Spinal cord (tissue), 10 donors: ENCODE measurements at places on chromosomes 6 and 20. TPM values are rescaled to one million over a fixed set of nuclear protein-coding genes. Genes with fewer than 3 reads are reported as not detected.

DNA sequence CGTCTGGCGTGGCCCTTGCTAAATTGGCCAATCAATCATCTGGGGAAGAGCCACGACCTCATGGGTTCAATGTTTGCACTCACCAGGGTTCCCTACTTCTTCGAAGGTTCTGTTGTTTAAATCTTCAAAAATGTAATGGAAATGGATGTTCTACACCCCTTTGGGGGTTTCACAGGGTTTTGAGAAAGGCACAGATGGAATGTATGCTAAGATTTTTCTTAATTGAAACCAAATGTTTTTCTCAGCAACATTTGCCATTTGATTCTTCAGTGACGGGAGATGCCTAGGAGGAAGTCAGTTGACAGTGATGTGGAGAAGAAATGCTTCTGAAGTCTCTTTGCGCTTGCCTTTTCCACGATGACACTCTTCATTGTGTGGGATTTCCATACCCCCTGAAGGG is 312.3 kb downstream of the ESR1 start:
- no peak overlapping the region for H3K27ac ChIP-seq
- H3K27me3 ChIP-seq, result no peaks in the 10 kb centered on the region
- no peak overlapping the region for H3K4me3 ChIP-seq
- H3K36me3 ChIP-seq, result peaks cover 25% of the 10 kb centered on the region

- H3K27ac ChIP-seq, result no peak overlapping the region
- no peak for DNase-seq
- no peak overlapping the region for H3K4me3 ChIP-seq
- H3K4me1 ChIP-seq, result no peaks in the 10 kb centered on the region
These were observed 15.6 kb downstream of the SPATA2 start for GRCh38 chr20:49899541-49900383.

DNA sequence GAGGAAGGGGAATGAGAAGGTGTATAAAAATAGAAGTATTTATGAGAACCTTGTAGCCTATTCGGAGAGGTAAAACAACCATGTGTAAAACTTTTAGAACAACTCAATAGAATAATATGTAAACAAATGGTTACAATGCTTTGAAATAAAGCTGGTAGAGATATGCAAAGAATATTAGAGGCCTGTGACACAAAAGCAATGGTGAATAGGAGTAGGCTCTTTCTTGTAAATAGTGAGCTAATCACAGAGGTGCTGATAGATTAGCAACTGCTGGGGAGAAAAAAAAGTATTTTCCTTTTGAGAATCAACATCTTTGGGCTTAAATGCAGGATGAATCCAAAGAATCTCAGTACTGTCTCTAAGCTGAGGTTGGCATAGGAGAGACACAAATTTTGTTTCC is 7.0 kb downstream of the TMEM200A start:
- no peak overlapping the region for H3K27ac ChIP-seq
- no peaks in the 10 kb centered on the region for H3K4me1 ChIP-seq
- DNase-seq, result no peak
- no peaks in the 10 kb centered on the region for H3K36me3 ChIP-seq
- H3K4me3 ChIP-seq, result no peak overlapping the region
- no peaks in the 10 kb centered on the region for H3K27me3 ChIP-seq

DNA sequence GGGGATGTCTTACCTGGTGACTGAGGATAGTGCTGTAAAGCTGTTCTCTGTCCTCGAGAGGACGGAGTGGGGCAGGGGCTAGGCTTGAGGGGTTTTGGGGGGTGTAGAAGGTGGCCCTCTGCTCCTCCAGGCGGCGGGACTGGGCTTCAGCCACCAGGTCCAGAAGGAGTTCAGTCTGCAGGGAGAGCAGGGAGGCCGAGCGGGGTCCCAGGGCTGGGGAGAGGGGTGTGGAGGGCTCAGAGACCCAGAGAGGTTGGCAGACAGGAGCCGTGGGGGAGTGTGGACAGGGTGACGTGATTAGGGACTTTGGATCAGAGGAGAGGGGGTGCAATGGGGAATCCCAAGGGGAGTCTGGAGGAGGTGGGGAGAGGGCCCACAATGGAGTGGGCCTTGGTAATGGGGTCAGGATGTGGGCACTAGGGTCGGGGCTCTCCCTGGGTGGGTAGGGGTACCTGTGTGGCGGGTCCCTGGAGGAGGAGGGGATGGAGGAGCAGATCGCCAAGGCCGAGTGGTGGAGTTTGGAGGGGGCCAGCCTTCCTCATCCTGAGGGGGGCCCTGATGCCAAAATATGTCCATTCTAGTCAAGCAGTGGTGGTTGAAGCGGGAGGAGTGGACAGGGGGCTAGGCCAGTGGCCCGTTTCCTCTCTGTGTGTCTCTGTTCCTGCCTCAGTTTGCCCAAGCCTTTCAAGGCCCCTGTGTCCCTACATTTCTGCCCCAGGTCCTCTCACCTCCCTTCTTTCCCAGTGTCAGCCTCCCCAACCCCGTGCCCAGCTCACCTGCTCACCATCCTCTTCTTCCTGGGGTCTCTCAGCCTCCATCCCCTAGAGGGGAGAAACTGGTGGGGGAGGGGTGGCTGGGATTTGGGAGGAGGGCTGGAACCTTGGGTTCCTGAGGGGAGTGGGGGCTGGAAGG is 491 bp downstream of the GPSM3 start:
- no peak overlapping the region for H3K4me3 ChIP-seq
- H3K27me3 ChIP-seq, result no peaks in the 10 kb centered on the region
- peaks cover 18% of the 10 kb centered on the region for H3K36me3 ChIP-seq
- no peak for DNase-seq

DNA sequence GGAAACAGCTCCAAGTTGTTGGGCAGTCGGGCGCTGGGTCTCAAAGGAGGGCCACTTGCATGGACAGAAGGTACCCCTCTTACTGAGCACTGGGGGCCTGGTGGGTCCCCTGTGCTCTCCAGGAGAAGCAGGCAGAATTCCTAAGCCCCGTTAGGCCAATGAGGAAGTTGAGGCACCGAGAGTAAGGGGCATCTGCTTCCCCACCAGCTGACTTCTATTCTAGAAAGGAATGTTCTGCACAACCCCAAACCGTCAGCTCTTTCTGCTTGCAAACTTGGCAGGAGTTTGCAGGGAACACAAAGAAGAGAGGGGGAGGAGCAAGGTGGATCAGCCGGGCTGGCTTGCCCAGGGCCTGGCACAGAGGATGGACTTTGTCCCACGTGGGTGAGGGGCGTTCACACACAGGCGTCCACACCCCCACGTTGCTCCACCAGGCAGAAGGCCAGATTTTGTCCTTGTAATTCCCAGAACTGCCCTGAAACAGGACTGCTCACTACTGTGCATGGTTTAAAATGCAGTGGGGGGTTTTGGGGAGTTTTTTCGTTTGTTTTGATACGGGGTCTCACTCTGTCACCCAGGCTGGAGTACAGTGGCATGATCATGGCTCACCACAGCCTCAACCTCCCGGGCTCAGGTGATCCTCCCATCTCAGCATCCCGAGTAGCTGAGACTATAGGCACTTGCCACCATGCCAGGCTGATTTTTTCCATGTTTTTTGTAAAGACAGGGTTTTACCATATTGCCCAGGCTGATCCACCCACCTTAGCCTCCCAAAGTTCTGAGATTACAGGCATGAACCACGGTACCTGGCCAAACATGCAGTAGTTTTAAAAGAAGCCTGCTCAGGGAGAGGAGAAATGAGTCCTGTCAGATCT is 93.3 kb downstream of the SNX5 start:
- H3K36me3 ChIP-seq, result no peaks in the 10 kb centered on the region
- H3K27me3 ChIP-seq, result no peaks in the 10 kb centered on the region
- H3K4me1 ChIP-seq, result peaks cover 29% of the 10 kb centered on the region
- H3K4me3 ChIP-seq, result no peak overlapping the region

DNA sequence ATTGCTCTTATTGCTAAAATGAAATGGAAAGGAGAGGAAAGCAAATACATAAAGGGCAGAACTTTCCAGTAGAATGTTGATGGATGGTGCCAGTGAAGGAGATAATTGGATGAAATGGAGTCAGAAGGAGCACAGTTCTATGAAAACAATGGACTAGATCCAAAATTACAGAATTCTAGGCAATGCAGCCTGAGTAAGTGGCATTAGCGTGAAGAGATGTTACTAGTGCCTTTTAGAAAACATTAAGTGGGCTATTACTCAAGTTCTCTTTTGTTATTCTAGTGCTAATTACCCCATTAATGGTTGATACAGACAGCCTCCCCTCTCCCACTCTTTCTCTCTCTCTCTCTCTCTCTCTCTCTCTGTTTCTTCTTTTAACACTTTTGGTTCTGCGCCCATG is 209.5 kb upstream of the RGS17 start:
- no peaks in the 10 kb centered on the region for H3K4me1 ChIP-seq
- DNase-seq, result no peak
- H3K27ac ChIP-seq, result no peak overlapping the region
- no peaks in the 10 kb centered on the region for H3K36me3 ChIP-seq

DNA sequence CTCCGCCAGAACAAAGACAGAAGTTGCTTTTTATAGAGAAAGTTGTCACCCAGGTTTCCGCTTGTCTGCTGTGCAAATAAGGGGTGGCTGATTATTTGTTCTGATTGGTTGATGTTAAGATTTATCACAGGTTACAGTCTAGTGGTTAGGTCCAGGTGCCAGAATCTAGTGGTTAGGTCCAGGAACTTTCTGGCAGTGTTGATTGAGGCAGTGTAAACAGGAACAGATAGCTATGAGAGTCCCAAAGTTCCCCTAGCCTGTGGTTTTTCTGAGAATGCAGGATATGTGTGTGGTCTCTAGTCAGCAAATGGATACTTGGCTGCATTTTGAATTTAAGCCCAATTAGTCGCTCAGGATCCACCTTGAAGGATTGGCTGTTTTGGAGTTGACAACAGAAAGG is 148.0 kb downstream of the TMEM200A start:
- H3K36me3 ChIP-seq, result no peaks in the 10 kb centered on the region
- no peak overlapping the region for H3K27ac ChIP-seq
- no peaks in the 10 kb centered on the region for H3K27me3 ChIP-seq
- no peak for DNase-seq
- peaks cover 5% of the 10 kb centered on the region for H3K4me1 ChIP-seq

The PI3 gene
- polyA plus RNA-seq, result not detected

The FOXC1 gene
- 15.1 TPM for polyA plus RNA-seq
